Stimulated activated CD4-positive, alpha-beta T cell treated with anti-CD3 and anti-CD28 coated beads, Interleukin-1b, Interleukin-23, amount 100 ng/mL, for 48 hours (primary cell): ENCODE measurements at places on chromosomes 2 and 18.
A peak's percentile ranks its signal among the peaks of the same experiment; 100 is the strongest.

GRCh38 chr18:37460604-37461003 is 105.0 kb downstream of the CELF4 start:
- DNase-seq, result no peak

- DNase-seq, result no peak
Observed at GRCh38 chr2:40224318-40224717, 227.6 kb downstream of the SLC8A1 start.

GRCh38 chr2:65675350-65675749 is 243.0 kb upstream of the SPRED2 start:
- DNase-seq, result no peak

- DNase-seq, result no peak
Observed at GRCh38 chr2:36707050-36707449, 10.5 kb downstream of the VIT start.

- no peak for DNase-seq
Observed at GRCh38 chr18:2589345-2590068, 18.1 kb downstream of the NDC80 start.

GRCh38 chr2:58448065-58448507 is 207.0 kb upstream of the FANCL start:
- DNase-seq, result peak; percentile 11

GRCh38 chr18:22466608-22467395 is 49.1 kb upstream of the CTAGE1 start:
- no peak for DNase-seq

GRCh38 chr18:69490813-69491212 is 90.1 kb downstream of the DOK6 start:
- no peak for DNase-seq

GRCh38 chr2:144924827-144925226 is 404.9 kb upstream of the ZEB2 start:
- no peak for DNase-seq

DNA sequence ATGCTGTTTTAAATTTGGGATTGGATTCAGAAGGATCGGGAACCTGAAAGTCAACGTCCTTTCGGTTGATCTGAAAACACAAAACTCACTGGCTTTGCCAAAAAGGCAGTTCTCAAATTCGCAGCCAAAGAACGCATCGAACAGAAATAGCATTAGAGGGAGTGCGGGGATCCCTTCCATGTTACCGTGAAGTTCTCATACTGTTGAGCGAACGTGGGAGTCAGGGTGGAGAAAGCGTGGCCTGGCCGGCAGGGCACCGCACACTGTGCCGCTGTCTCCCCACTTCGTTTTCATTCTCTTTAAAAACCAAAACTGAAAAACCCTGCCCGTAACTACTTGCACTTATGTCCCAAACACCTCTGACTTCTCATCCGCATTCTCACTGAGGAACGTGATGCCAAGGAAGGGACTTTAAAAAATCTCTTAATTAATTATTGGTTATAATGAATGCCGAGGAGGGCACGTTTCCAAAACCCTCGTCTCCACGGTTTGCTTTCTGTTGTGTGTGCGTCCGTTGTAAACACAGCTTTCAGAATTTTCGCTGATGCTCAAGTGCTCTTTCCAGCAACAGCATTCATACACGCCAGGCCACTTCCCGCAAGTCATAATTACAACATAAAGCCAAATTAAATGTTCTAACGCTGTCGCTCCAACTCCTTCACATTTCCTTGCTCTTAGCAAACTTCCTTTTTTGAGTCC is 60.9 kb upstream of the TWIST2 start:
- DNase-seq, result no peak

DNA sequence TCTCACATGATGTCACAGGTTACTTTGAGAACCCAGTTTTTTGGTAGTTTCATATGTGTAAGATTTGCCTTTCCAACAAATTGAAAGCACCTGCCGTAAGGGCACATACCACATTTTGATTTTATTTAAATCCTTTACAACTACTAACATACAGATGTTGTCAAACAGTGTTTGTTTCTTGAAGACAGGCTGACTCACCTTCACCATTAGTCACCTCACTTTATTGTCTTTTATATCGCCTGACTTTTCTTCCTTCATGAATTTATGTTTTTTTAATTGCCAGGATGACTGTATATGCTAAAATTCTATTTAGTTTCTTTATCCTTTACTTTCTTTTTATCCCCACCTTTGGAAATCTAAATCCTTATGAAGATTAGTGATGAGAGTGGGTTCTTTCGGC is 886.7 kb downstream of the SUCLG1 start:
- DNase-seq, result no peak

DNA sequence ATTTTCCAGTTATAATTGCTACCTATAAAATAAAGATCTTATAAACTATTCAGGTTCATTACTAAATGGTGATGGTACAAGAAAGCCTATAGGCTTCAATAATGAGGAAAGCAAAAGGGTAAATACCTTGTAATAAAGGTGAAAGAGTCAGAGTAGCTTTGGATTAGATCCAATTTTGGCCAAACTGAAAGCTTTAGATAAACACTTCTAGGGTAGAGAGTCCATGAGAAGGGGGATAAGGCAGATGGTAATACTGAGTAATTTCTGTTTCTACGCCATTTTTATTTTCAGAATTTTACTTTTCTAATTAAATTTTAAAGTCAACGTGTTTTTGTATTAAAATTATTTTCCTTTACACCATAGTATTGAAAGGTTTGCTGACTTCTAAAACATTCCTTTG is 9.4 kb downstream of the CASP8 start:
- DNase-seq, result no peak

DNA sequence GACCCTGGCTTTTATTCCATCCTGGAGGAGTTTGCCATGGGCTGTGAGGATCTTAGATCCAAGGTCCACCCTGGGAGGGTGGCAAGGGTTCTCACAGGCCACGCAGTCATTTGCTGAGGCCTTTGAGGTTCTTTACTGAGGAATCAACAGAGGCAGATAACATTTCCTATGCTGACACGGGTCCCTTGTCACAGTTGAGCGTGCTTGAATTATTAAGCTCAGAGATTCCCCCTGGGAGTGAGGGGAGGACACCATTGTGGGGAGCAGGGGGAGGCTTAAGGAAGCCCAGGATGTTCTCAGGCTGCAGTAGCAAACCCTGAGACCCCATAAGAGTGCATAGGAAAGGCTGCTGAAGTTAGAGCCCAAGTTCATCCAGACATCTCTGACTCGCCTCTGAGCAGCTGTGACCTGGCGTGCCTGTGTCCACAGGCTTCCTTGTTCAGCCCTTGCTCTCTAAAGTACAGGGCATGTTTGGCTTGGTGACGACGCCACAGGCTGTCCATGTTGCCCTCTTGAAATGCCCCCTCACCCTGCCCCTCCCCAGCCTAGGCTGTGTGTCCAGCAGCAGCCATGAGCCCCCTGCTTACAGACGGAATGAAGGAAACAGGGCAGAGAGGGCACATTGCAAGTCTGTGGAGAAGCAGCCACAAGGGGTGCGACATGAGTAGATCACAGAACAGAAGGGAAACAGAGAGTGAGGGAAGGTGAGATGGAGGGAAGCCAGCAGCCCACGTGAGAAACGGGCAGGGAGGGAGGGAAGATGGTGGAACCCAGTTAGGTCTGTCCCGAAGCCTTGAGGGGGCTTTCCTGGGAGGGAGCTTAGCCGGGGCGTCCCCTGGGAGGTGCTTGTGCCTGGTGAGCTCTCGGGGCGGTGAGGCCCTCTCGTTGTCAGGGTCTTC is 34.0 kb downstream of the NAPG start:
- no peak for DNase-seq

DNA sequence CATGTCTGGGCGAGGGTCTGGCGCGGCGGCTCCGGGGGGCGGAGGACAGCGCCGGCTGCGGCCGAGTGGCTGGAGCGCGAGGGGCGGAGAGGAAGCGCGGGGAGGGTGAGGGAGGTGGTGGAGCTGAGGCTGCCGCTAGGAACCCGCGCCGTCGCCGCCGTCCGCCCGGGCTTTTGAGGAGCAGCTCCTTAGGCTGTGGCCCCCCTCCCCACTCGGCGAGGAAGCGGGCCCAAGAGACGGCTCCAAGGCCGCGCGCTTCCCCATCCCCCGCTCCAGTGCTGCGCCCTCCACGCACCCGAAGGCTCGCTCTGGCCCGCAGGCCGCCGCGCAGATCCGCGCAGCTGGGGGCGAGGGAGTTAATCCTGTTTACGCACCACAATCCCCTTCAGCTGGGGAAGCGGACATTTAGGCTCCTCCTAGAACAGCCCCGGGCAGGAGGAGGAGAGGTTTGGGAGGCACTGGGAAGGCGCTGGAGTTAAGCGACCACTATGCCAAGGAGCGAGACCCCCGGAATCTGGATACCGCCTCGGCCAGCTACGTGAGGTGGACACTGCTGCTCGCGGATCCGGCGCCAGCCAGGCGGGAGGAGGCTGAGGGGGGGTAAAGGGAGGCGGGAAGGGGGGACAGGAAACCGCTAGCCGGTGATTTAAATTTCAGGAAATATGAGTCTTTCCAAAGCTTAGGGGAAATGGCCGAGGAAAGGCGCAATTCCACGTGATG is at the start of gene CNRIP1:
TSS of gene CNRIP1 (minus strand) at position 552 of the 720 bp plus-strand sequence. CDS start at position 3, 549 bp downstream.
- DNase-seq, result no peak

DNA sequence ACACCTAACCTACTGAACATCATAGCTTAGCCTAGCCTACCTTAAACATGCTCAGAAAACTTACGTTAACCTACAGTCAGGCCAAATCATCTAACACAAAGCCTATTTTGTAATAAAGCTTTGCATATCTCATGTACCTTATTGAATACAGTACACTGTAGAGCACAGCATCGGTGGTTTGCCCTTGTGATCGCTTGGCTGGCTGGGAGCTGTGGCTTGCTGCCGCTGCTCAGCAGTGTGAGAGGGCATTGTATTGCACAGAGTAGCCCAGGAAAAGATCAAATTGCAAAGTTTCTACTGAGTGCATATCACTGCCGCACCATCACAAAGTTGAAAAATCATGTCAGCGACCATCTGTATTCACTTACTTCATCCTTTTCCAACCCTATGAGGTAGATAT is 62.3 kb upstream of the NCK2 start:
- no peak for DNase-seq

DNA sequence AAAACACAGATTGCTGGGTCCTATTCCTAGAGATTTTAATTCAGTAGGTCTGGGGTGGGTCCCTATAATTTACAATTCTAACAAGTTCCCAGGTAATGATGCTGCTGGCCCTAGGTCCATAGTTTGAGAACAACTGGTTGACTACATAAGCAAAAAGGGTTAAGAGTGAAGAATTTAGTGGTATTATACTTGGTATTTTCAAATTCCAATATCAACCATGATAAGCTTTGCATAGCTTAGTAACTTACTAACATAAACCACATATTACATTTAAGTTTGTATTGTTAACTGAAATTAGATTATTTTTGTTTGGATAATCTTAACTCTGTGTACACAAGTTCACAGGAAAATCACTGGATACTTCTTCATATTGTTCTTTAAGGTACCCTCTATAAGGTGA is 862.9 kb upstream of the ACVR2A start:
- DNase-seq, result no peak

- no peak for DNase-seq
Observed at GRCh38 chr18:24630346-24630880, 170.0 kb downstream of the HRH4 start.

DNA sequence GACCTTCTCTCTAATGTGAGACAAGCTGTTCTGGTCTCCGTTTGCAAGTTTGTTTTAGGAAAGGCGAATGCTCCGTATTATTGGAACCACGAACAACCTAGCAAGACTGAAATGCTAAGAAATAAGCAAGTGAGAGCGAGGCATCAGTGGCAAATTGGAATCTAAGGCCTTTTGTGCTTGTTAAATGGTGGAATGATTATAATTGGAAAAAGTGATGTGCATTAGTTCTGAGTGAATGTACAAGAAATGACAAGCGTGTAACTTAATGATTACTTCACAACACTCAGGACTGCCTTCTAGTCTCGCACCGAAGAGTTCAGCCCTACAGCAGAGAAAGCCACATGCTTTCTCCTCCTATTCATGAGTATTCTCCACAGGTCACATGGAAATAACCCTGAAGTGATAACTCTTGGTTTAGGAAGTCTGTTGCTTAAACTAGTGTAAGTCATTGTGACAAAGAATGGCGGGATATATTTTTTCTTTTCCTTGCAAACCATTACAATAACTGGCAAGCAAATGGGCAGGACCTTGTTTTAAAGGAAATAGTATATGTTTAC is 392.2 kb upstream of the FIGN start:
- no peak for DNase-seq

DNA sequence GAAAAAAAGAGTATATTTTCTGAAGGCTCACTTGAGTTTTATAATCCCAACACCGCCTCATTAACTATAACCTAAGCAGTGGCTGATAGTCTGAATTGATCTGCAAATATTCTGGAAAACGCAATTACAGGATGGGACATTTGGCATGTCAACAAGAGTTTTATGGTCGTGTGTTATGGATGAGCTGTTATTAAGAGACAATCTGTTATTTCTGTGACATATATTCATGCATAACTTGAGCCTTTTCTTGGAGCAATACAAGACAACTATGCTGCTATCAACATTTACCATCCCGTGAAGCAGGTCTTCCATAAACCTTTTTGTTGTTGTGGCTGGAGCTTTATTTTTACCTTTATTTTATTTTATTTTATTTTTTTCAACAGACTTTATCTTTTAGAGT is 164.4 kb downstream of the SCG2 start:
- DNase-seq, result no peak

DNA sequence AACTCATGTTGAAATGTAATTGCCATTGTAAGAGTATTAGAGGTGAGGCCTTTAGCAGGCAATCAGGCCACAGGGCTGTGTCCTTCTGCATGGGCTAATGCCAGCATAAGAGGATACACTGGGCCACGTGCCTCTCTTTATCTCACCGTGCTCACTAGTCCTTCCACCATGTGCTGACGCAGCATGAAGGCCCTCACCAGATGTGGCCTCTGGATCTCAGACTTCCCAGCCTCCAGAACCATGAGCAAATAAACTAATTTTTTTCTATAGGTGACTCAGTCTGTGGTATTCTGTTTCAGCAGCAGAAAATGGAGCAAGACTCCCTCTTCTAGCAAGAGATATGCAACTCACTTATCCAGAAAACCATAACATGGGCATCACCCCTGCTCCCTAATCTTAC is 149.7 kb upstream of the ZNF236 start:
- no peak for DNase-seq

GRCh38 chr2:71502941-71503738 is 49.8 kb downstream of the DYSF start:
- no peak for DNase-seq

GRCh38 chr2:134852518-134852917 is 14.1 kb downstream of the ACMSD start:
- DNase-seq, result no peak

GRCh38 chr2:38129481-38129880 is 53.5 kb upstream of the CYP1B1 start:
- DNase-seq, result no peak
